ENCODE measurements at places on chromosomes 12 and 14. TPM values are rescaled to one million over a fixed set of nuclear protein-coding genes. Genes with fewer than 3 reads are reported as not detected.

DNA sequence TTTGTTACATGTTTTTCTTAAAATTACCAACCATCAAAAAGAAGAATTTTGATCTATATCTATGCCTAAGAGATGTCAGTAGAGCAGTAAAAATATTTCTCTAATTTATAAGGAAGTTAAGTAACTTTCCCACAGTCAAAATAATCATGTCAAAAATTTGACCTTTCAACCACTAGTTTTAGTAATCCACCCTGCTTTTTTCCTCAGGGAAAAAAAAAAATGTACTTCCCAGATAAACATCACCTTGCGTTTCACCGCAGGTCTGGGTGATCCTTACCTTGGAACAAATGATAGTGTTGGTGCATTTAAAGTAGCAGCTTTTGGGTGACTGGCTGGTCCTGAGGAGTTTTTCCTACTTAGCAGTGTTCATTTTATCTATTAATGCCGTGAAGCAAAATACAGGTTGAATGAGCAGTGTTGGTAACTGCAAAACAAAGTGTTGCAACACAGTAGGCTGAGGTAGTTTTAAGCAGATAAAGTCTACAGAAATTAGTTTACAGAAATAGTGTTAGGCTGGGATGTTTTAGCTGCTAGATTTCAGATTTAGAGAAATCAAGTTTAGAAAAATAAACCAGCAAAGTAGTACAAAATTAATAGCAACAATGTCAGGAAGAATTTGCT is 137.2 kb upstream of the DNM1L start:
- H3K36me3 ChIP-seq: no peaks in the 10 kb centered on the region
- DNase-seq: no peak
- H3K27ac ChIP-seq: peak overlapping the region; percentile 24
- H3K4me1 ChIP-seq: peaks cover 47% of the 10 kb centered on the region
- H3K4me3 ChIP-seq: no peak overlapping the region

GRCh38 chr14:75299059-75299458 is 20.4 kb downstream of the FOS start:
- H3K27ac ChIP-seq: no peak overlapping the region
- H3K27me3 ChIP-seq: no peaks in the 10 kb centered on the region
- no peak for DNase-seq
- H3K4me3 ChIP-seq: no peak overlapping the region
- no peaks in the 10 kb centered on the region for H3K36me3 ChIP-seq
- H3K4me1 ChIP-seq: peaks cover 26% of the 10 kb centered on the region

- peaks cover 7% of the 10 kb centered on the region for H3K36me3 ChIP-seq
- no peak overlapping the region for H3K27ac ChIP-seq
- H3K27me3 ChIP-seq: peaks cover 2% of the 10 kb centered on the region
- no peak overlapping the region for H3K4me3 ChIP-seq
Observed at GRCh38 chr12:125402874-125403789, 337.9 kb downstream of the AACS start.

DNA sequence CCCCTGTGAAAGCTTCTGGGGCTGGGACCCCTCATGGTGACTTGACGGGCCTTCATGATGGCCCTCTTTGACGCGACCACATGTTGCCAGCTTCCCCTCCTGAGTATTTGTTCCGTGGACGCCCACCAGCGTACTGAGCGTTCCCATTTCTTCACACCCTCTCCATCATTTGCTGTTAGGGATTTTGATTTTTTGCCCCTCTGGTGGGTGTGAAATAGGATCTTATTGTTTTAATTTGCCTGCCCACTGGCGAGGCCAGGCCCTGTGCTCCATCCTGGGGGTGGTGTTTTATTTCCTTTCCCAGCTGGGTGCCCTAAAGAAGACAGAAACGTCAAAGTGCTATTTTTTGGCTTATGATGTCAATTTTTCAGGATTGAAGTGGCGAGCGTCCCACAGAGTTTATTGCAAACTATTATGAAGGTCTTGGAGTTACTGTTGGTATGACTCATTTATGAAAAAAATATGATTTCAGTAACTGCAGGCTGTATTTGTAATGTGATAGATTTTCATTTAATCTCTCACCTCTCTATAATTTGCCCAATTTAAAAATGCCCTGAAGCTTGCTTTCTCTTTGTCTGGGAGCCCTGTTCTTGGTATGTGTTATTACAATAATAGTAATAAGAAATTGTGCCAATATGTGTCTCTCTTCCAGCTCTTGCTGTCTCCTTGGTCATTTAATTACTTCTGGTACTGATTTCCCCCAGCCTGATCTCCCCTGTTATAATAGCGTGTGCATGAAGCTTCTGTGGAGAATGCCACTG is 99.6 kb downstream of the SLC25A47 start:
- peaks cover 21% of the 10 kb centered on the region for H3K4me1 ChIP-seq
- no peak overlapping the region for H3K4me3 ChIP-seq
- H3K27ac ChIP-seq: no peak overlapping the region
- DNase-seq: no peak

CD9 gene
- total RNA-seq: 1.8 TPM

DNA sequence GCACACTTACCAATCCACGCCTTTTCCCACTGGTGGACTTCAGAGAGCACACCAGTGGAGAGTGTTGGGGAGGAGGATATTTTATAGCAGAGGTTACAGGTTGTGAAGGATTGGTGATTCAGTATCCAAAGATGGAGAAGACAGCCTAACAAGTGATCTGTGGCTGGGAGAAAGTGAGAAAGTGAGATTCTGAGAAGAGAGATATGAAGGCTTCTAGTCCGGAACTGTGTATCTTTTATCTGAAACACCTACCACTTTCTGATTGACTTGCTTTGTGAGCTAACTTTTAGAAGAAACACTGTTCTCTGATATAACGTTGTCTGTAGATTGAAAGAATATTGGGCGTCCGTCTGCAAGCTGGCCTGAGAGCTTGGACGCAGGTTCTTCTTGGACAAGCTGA is 24.0 kb downstream of the DYNC1H1 start:
- H3K4me3 ChIP-seq: no peak overlapping the region
- H3K27me3 ChIP-seq: no peaks in the 10 kb centered on the region
- H3K36me3 ChIP-seq: peaks cover 38% of the 10 kb centered on the region
- H3K27ac ChIP-seq: no peak overlapping the region
- no peak for DNase-seq

GRCh38 chr12:44193281-44193680 is 357.4 kb downstream of the TMEM117 start:
- H3K36me3 ChIP-seq: no peaks in the 10 kb centered on the region
- no peak overlapping the region for H3K27ac ChIP-seq
- H3K4me3 ChIP-seq: no peak overlapping the region
- H3K27me3 ChIP-seq: no peaks in the 10 kb centered on the region
- no peak for DNase-seq

GRCh38 chr12:80869264-80869663 is 68.5 kb downstream of the LIN7A start:
- no peaks in the 10 kb centered on the region for H3K36me3 ChIP-seq
- DNase-seq: no peak
- H3K27me3 ChIP-seq: no peaks in the 10 kb centered on the region
- H3K4me3 ChIP-seq: no peak overlapping the region
- H3K27ac ChIP-seq: no peak overlapping the region

GRCh38 chr14:85293612-85294234 is 236.2 kb upstream of the FLRT2 start:
- peaks cover 4% of the 10 kb centered on the region for H3K4me1 ChIP-seq
- H3K36me3 ChIP-seq: no peaks in the 10 kb centered on the region
- no peak overlapping the region for H3K27ac ChIP-seq
- H3K27me3 ChIP-seq: no peaks in the 10 kb centered on the region

GRCh38 chr12:109605599-109606228 is 32.1 kb downstream of the MVK start:
- no peak overlapping the region for H3K4me3 ChIP-seq
- H3K4me1 ChIP-seq: peaks cover 35% of the 10 kb centered on the region
- H3K36me3 ChIP-seq: no peaks in the 10 kb centered on the region
- no peak for DNase-seq

DNA sequence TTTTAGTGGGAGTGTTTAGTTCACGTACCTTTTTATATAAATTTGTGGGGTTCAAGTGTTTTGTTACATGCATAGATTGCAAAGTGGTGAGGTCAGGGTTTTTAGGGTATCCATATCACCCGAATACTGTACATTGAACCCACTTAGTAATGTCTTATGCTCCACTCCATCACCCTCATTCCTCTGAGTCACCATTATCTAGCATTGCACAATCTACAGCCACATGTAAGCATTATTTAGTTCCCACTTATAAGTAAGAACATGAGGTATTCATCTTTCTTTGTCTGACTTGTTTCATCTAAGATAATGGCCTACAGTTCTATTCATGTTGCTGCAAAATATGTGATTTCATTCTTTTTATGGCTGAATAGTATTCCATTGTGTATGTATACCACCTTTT is 583.7 kb upstream of the LRFN5 start:
- no peaks in the 10 kb centered on the region for H3K4me1 ChIP-seq
- H3K36me3 ChIP-seq: peaks cover 12% of the 10 kb centered on the region
- no peaks in the 10 kb centered on the region for H3K27me3 ChIP-seq
- no peak overlapping the region for H3K27ac ChIP-seq
- H3K4me3 ChIP-seq: no peak overlapping the region

- H3K4me3 ChIP-seq: no peak overlapping the region
- no peaks in the 10 kb centered on the region for H3K36me3 ChIP-seq
- no peaks in the 10 kb centered on the region for H3K27me3 ChIP-seq
- no peaks in the 10 kb centered on the region for H3K4me1 ChIP-seq
- DNase-seq: no peak
Observed at GRCh38 chr14:53493320-53493719, 340.2 kb upstream of the DDHD1 start.

KCNMB4 gene
- 6.1 TPM for total RNA-seq

TMEM30B gene
- 0.07 TPM for total RNA-seq

GLIPR1L1 gene
- total RNA-seq: not detected

DNA sequence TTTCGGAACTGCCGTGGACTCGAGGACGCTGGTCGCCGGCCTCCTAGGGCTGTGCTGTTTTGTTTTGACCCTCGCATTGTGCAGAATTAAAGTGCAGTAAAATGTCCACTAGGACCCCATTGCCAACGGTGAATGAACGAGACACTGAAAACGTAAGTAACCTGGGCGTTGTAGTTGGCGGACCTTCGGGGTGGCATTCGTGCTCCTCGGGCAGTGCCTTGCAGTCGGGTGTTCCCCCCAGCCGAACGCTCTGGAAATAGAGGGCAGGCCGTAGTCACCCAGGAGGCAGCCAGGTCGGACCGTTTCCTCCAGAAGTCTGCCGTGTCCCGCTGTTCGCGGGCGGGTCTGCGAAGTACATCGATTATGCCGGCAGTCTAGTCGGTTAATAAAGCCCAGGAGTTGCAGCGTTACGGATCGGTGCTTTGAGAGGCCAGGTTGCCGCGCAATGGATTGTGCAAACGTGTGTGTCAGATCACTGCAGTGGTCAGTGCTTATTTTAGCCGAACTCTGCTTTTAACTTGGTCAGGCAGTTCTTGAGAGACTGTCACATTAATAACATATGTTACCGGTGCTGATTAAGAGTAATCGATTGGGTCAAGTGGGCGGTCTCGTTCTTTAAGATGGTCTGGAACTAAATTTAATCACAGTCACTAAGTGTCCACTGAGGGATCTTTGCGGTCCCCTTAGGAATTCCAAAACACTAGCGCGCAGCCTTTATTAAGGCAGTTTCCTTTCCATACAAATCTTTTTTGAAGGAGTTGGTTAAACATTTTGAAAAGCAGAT is 906 bp downstream of the MARK3 start:
- H3K27ac ChIP-seq: peak overlapping the region; percentile 94
- H3K4me1 ChIP-seq: peaks cover 32% of the 10 kb centered on the region
- DNase-seq: peak; percentile 12
- H3K36me3 ChIP-seq: no peaks in the 10 kb centered on the region
- peak overlapping the region; percentile 96 for H3K4me3 ChIP-seq

DNA sequence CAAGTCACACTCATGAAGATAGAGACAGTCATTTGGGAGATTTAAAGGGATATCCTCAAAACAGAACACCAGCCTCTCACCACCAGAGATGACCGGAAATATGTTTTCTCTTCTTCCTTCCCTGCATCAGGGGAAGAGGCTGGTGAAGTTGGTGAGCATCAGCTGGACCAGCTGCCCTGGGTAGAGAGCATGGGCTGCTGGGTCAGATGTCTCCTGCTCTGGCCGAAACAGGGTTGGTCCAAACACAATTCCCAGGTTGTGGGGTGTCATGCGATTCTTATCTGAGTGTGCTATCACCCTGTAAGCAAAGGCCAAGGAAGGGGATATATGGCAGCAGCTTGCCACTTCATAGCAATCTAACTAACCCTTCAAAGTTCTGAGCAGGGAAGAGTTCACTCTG is 7.3 kb downstream of the ARHGAP9 start:
- H3K36me3 ChIP-seq: no peaks in the 10 kb centered on the region
- peaks cover 91% of the 10 kb centered on the region for H3K27me3 ChIP-seq
- DNase-seq: no peak
- H3K27ac ChIP-seq: no peak overlapping the region

GRCh38 chr14:100406505-100407131 is 83.5 kb downstream of the SLC25A47 start:
- no peak for DNase-seq
- H3K27ac ChIP-seq: peak overlapping the region; percentile 44
- H3K4me1 ChIP-seq: peaks cover 40% of the 10 kb centered on the region
- H3K4me3 ChIP-seq: no peak overlapping the region
- no peaks in the 10 kb centered on the region for H3K36me3 ChIP-seq

GRCh38 chr12:70638639-70639360 is 1.6 kb upstream of the PTPRB start:
- no peaks in the 10 kb centered on the region for H3K4me1 ChIP-seq
- H3K4me3 ChIP-seq: no peak overlapping the region
- no peak for DNase-seq
- H3K27me3 ChIP-seq: no peaks in the 10 kb centered on the region

ZDHHC22 gene
- total RNA-seq: 5.9 TPM

DNA sequence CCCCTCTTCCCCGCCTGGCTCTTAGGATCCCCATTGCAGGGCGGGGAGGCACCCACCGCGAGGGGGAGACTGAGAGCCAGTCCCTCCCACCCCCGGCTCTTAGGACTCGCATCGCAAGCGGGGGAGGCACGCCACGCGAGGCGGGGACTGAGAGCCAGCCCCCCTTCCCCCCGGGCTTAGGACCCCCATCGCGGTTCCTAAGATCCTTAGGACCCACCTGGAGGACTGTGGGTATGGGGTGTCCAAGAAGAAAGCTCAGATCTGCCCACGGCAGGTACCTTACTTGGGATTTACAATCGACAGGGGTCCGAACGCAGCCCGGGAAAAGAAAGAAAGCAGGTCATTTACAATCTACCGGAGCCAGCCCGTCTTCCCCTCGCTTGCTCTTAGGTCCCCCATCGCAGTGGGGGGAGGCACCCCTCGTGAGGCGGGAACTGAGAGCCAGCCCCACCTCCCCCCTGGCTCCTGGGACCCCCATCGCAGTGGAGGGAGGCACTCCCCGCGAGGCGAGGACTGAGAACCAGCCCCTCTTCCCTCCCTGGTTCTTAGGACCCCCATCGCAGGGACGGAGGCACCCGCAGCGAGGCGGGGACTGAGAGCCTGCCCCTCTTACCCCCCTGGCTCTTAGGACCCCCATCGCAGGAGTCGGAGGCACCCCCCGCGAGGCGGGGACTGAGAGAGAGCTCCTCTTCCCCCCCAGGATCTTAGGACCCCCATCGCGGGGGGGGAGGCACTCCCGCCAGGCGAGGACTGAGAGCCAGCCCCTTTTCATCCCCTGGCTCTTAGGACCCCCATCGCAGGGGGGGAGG is 43.7 kb downstream of the DDX11 start:
- H3K27me3 ChIP-seq: peaks cover 61% of the 10 kb centered on the region
- H3K36me3 ChIP-seq: no peaks in the 10 kb centered on the region
- peak; percentile 67 for DNase-seq
- peaks cover 4% of the 10 kb centered on the region for H3K4me1 ChIP-seq
- peak overlapping the region; percentile 88 for H3K4me3 ChIP-seq

- no peak overlapping the region for H3K4me3 ChIP-seq
- H3K4me1 ChIP-seq: peaks cover 28% of the 10 kb centered on the region
- no peak for DNase-seq
- H3K36me3 ChIP-seq: no peaks in the 10 kb centered on the region
Observed at GRCh38 chr14:68269136-68269927, 449.8 kb downstream of the RAD51B start.

GRCh38 chr12:12521888-12522287 is 40.8 kb downstream of the DUSP16 start:
- peak overlapping the region; percentile 86 for H3K27ac ChIP-seq
- peak overlapping the region; percentile 5 for H3K4me3 ChIP-seq
- DNase-seq: no peak
- no peaks in the 10 kb centered on the region for H3K27me3 ChIP-seq
